ENCODE measurements at places on chromosomes 3 and 15. TPM values are rescaled to one million over a fixed set of nuclear protein-coding genes. Genes with fewer than 3 reads are reported as not detected.

The C2CD4A gene
- 0.44 TPM for total RNA-seq

DNA sequence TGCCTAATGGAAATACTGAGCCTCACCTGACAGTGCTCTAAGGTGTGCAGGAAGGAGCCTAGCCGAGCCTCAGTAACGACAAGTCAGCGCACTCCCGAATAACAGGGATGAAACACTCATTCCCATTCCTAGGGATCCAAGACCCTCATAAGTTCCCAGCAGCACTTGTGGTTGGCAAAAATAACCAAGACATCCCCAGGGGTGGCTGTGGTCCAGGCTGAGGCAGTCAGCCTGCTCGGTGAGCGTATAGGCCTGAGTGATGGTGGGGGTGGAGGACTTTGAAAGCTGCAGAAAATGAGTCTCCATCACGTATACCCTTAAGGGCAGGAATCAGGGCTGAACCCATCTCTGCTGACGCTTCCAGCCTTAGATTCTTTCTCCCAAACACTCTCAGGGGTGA, 120.1 kb downstream of the SMAD6 start:
- ATAC-seq: no peak

DNA sequence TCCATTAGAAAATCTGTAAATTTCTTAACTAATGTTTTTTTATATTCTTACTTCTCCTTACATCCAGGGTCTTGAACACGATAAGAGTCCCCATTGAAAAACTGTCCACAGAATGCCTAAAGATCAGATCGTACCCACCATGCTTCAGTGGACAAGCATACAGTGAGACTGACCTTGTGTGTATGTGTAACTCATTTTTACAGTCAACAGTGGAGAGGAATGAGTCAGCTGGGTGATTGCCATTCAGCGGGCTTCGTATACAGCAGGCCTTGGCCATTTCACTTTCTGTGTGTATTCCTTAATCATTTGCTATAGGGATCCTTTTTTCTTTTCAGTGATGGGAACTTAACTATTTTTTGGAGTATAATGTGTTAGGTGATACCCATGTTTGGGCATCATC, 10.6 kb downstream of the PARP14 start:
- peak; percentile 53 for ATAC-seq

- peak; percentile 80 for ATAC-seq
These were observed 73.8 kb upstream of the ZBED2 start for GRCh38 chr3:111668888-111669488.

DNA sequence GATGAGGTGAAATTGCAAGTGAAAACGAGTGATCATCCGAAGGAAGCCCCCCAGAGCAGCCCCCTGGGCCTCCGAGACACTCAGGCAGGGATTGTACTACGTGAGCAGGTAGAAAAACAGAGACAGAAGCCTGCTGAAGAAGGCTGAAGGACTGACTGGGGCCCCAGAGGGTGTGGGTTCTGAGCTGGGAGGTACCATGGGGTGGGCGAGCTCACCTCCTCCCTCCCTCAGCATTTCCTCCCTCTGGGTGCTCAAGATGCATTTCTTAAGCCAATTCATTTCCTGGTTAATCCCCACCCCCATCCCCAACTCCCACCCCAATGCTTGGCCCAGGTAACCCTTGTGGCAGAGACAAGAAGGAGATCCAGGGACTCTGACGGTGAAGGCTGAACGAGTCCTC, 108.7 kb downstream of the BDH1 start:
- peak; percentile 12 for ATAC-seq

Measured in esophagus mucosa (tissue), 1 donor.